Fibroblast of skin of left biceps (primary cell): ENCODE measurements at places on chromosomes 5 and 9.

DNA sequence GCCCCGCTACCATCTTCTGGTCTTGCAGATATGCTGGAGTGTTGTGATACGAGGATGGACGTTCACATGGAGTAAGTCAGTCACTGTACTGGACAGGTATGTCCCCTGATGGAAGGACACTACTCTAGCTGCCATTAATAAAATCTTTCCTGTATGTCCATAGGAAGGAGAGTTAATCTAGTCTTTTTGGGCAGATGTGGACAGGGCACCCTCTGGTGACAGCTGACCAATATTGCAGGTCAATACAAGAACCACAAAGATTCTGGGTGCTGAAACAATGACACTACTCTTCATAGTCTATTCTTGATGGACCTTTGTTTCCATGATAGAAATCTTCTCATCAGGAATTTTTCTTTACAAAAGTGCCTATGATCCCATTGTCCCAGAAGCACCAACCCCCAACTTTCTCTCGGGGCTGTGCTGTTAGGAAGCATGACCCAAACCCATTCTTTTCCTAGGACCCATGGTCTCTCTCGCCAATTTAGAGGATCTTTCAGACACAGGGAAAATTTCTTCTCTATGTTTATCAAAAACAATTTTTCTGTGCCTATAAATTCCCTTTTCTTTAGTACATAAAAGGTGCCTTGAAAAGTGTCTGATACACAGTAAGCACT is 376.9 kb downstream of the DTWD2 start:
- DNase-seq, result no peak

- no peak for DNase-seq
Measured at GRCh38 chr9:1918108-1918507, 97.0 kb upstream of the SMARCA2 start.

DNA sequence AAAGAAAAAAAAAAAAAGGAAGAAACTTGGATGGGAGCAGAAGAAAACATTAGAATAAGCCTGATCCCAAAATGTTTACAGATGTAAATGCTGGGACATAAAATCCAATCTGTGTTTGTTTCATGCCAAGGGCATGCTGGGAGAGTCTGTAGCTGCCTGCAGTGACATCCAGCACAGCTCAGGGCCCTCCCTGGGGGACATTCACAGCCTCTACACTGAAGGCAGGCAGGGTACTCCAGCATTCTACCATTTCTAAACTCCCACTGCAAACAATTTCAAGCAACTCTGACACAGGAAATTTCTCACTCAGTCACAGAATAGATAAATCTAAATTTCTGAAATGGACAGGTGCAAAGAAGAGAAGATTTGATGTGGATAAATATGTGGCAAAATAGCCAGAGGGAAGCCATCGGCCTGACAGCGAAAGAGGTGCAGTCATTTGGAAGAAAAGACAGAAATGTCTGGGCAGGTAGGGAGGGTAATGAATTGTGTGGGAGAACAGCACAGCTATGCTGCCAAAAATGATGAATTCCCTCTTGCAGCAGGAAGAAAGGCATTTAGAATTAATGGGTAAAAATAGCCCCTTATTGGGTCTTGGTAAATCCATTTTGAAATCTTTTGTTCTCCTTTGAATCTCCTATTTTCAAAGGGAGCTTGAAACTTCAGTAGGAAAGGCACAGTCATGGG is 199.4 kb downstream of the MED10 start:
- DNase-seq, result no peak

- DNase-seq, result no peak
Measured at GRCh38 chr9:138104251-138105122, 226.9 kb downstream of the CACNA1B start.

DNA sequence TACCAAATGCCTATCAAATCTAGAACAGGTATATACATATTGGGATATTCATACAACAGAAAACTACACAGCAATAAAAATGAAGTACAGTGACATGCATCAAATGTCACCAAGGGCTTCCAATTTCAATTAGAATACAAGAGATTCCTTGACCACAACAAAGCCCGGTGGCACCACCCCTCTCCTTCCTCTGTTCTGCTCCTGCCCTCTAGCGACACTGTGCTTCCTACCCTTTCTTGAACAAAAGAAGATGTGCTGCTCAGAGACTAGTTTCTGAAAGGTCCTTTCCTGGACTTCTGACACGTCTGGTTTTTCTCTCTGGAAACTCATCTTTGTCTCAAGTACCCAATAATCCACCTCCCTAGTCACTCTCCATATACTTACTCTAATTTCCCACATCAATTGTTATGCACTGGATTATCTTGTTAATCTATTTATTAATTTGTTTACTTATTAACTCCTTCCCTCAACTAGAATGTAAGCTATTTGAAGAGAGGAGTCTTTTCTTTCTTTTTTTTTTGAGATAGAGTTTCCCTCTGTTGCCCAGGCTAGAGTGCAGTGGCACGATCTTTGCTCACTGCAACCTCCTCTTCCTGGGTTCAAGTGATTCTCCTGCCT is 70.4 kb upstream of the CTSV start:
- DNase-seq, result peak; percentile 1

- no peak for DNase-seq
Measured at GRCh38 chr9:89144238-89144637, 34.4 kb downstream of the SHC3 start.

DNA sequence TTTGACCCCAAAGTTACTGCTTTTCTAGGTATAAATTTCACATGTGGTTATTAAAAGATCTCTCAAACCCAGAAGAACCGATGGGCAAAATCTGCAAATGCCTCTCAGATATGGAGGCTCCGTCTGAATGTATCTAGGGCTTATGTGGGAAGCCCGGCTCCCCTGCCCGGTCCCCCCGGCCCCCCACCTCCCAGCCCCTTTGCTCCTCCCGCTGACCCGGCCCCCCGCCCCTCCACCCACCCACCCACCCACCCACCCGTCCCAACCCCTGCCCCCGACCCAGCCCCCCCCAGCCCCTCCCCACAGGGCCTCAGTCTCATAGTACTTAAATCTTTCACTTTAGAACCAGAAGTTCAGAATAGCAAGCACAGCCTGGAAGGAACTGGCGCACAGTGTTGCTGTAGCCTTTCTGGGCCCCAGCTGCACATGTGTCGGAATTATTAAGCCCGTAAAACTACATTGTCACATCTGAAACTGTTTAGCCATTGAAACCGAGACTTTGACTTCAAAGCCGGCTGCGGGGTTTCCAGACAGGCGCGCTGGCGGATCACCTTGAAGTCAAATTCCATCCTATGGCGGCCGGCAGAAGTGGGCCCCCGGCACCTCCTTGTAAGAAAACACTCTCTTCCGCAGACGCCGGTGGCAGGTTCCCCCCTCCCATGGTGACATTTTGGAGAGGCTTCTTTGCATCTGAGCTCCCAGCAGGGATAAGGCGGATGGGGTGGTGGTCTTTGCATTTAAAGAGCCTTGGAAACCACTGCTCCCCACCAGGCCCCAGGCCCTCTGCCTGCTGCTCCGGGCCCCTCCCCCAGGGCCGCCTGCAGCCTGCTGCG is 12.8 kb downstream of the NKD2 start:
- peak; percentile 10 for DNase-seq

DNA sequence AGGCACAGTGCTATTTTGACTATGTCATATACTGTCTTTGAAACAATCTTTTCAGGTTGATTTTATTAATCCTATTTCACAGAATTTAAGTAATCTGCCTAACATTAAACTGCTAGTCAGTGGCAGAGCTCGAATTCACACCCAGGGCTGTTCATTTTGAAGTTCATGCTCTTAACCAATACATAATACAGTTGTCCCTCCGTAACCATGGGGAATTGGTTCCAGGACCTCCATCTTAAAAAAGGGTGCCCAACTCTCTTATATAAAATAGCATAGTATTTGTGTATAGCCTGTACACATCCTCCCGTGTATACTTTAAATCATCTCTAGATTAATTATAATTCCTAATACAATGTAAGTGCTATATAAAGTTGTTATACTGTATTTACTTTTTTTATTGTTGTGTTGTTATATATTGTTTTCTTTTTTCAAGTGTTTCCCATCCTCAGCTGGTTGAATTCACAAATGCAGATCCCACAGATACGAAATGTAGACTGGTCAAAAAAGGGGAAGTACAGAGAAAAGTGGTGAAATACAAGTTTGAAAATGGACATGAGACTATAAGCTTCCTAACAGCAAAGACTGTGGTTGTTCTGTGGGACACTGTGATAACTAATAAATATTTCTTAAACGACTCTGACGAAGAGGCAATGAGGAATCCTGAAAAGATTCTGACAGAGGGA is 18.3 kb downstream of the RFX3 start:
- DNase-seq, result no peak

DNA sequence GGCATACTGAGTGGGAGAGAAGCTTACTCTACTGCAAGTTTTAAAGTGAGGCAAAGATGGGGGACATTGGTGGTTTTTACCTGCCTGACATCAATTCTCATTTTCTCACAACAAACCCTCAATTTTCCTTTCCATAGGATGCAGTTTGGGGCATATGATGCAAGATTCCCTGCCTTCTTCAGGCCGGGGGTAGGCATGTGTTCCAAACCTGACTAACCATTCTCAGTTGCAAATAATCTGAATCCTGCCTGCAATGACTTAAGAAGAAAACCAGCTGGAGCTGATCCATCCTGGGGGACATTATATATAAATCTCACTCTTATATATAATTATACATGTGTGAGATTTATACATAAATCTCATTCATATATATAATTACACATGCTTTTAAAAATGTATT is 223.6 kb upstream of the EFNA5 start:
- no peak for DNase-seq

DNA sequence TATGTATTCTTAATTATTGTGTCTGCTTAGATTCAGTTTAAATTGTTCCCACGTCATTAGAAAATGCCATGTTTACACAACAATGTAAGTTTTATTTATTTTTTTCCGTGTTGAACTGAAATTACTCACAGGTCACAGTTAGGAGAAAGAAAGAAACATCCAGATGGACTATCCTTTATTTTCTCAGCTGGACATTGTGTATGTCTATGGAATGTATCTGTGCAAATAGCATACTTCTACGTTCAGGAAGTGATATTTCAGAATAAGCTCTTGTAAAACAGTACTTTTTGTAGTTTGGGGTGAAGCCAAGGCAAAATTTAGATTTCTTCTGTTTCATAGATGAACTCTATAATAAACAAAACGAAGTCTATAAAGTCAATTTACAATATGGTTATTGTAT is 249.0 kb upstream of the ZNF608 start:
- no peak for DNase-seq

- DNase-seq, result no peak
Measured at GRCh38 chr5:127256886-127257597, 33.6 kb upstream of the MEGF10 start.

- peak; percentile 66 for DNase-seq
Measured at GRCh38 chr9:23011669-23012068, 565.0 kb downstream of the DMRTA1 start.

GRCh38 chr5:168260353-168261226 is 30.9 kb upstream of the WWC1 start:
- no peak for DNase-seq

GRCh38 chr9:123225374-123225813 is 43.0 kb downstream of the STRBP start:
- no peak for DNase-seq

- no peak for DNase-seq
Measured at GRCh38 chr9:99221266-99221620, 499 bp downstream of the ALG2 start.

- peak; percentile 76 for DNase-seq
Measured at GRCh38 chr9:76576344-76576743, 117.4 kb downstream of the GCNT1 start.

GRCh38 chr5:99721506-99721905 is 792.7 kb upstream of the CHD1 start:
- no peak for DNase-seq

GRCh38 chr5:104088876-104089778 is 526.5 kb upstream of the NUDT12 start:
- no peak for DNase-seq

DNA sequence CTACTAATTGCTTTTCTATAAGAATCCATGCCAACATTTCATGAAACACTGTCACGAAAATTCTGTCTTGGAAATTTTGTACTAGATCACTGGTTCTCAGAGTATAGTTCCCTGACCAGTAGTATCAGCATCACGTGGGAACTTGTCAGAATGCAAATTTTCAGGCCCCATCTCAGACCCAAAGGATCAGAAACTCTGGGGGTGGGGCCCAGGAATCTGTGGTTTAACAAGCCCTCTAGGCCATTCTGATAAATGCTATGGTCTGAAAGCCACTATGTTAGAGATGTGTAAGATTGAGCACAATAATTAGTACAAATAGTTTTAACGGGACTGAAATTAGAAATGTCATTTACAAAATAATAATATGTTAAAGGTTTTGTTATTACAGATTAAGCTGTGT is 615.7 kb upstream of the ARRDC3 start:
- DNase-seq, result no peak

DNA sequence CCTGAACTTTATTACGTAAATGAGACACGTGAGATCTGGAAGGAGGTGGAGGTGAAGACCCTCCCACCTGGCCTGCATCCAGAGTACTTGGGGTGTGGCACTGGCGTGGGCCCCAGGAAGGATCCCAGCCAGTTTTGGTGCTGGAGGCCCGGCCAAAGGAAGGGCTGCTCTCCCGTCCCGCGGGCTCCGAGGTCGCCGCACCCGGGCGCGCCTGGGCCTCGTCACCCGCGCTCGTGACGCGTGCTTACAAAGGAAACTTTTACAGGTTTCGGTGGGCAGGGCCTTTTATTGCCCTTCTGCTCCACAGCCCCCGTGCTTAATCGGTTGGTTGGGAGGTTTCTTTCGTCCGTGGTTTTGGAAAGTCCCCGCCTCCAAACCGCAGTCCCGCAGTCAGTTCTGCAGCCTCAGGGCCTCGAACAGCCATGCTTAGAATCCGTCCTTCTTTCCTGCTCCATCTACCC is 29.2 kb downstream of the CDKN2A start:
- DNase-seq, result no peak

DNA sequence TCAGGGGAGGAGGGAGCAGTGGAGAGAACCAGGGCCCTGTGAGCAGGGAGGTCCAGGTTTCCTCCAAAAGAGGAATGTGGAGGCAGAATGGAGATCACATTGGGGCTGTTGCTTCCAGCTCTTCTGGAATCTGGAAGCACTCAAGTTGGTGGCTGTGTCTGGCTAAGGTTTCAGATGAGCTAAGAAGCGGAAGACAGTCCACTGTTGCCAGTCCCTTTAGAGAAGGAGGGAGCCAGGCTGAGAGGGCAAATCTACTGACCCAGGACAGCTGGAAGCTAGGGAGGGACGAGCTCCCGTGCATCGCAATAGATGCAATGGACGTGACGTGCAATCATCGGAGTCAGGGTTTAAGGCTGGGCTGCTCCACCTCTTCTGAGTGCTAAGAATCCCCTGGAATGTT is 71.2 kb downstream of the TENT4A start:
- DNase-seq, result no peak

- DNase-seq, result no peak
Measured at GRCh38 chr5:91136271-91136670, 246.8 kb downstream of the ARRDC3 start.

- no peak for DNase-seq
Measured at GRCh38 chr5:159096243-159096923, 3.3 kb downstream of the EBF1 start.
